ENCODE measurements at places on chromosomes 1 and 21. TPM values are rescaled to one million over a fixed set of nuclear protein-coding genes. Genes with fewer than 3 reads are reported as not detected.

The LCE1F gene
- total RNA-seq, result not detected

The DSCAM gene
- total RNA-seq, result not detected

The FGR gene
- not detected for total RNA-seq

The FABP3 gene
- 44.2 TPM for total RNA-seq

The SIM2 gene
- total RNA-seq, result 0.18 TPM

The SPRR4 gene
- total RNA-seq, result not detected

The STUM gene
- total RNA-seq, result 0.98 TPM

The FCGR3A gene
- total RNA-seq, result not detected

The PLCH2 gene
- total RNA-seq, result not detected

The BSND gene
- not detected for total RNA-seq

The RCSD1 gene
- 0.57 TPM for total RNA-seq

The RAB25 gene
- total RNA-seq, result not detected

The ANGPTL1 gene
- 6.6 TPM for total RNA-seq

The NR1I3 gene
- total RNA-seq, result not detected

The AMY1A gene
- not detected for total RNA-seq

The RPE65 gene
- not detected for total RNA-seq

The WRAP73 gene
- total RNA-seq, result 10.0 TPM

The FCRL5 gene
- not detected for total RNA-seq

The KCNE2 gene
- not detected for total RNA-seq

The TNFSF18 gene
- 0.09 TPM for total RNA-seq

The SELL gene
- total RNA-seq, result 0.27 TPM

The LCE1D gene
- not detected for total RNA-seq

The DMBX1 gene
- total RNA-seq, result not detected

The CFHR3 gene
- total RNA-seq, result not detected

The CHML gene
- total RNA-seq, result 2.8 TPM

The RABGAP1L gene
- total RNA-seq, result 154 TPM

The CYP4X1 gene
- total RNA-seq, result 3.3 TPM

The PTPN7 gene
- not detected for total RNA-seq

The OR2T2 gene
- total RNA-seq, result not detected

The ADAMTS4 gene
- 3.1 TPM for total RNA-seq

The ZNF678 gene
- 8.4 TPM for total RNA-seq

The MYBPH gene
- total RNA-seq, result 0.08 TPM

The LZIC gene
- 50.3 TPM for total RNA-seq

The MORC3 gene
- 19.5 TPM for total RNA-seq

The LRRC3 gene
- total RNA-seq, result 0.45 TPM

The IVL gene
- not detected for total RNA-seq

The KDF1 gene
- not detected for total RNA-seq

The CTSK gene
- 547 TPM for total RNA-seq

The LMX1A gene
- not detected for total RNA-seq

The ZBTB48 gene
- 26.4 TPM for total RNA-seq

The CD1B gene
- total RNA-seq, result not detected

The FLAD1 gene
- 5.2 TPM for total RNA-seq

The ALG6 gene
- 3.8 TPM for total RNA-seq

All from fibroblast of the aortic adventitia (primary cell).